ENCODE measurements at places on chromosomes 2 and 18.

DNA sequence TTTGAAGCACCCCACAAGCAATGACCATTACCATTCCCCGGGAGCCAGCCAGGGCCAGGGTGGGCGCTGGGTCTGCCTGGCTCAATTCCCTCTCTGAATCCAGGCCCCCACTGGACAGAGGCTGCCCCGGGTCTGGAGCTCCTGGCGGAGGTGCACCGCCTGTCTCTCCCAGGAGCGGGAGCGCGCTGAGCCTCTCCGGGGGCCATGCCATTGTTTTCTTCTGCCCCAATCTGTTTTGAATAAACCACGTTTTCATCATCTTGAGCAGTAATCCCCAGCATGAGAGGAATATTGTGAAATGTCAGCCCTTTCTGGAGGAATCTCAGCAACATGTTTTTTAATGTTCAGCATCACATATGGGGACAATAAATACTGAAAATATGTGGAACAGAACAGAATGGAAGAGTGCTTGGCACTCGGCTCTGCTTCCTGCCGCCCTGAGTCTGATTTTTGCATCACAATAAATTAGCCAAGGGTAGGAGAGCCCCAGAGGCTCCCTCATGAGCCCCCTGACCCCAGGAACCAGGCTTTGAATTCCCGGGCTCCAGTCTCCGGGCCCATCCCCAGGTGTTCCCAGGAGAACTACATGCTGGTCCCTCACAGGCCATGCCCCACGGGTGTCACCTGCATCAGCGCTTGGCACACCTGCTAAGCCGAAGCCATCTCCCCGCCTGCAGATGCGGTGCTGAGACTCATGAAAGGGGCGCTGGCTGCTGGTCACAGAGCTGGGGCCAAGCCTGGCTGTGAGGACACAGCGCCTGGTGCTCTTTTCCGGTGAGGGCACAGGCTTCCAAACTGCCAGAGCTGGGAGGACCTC, 88.8 kb downstream of the INHBB start:
- DNase-seq = peak; percentile 65

DNA sequence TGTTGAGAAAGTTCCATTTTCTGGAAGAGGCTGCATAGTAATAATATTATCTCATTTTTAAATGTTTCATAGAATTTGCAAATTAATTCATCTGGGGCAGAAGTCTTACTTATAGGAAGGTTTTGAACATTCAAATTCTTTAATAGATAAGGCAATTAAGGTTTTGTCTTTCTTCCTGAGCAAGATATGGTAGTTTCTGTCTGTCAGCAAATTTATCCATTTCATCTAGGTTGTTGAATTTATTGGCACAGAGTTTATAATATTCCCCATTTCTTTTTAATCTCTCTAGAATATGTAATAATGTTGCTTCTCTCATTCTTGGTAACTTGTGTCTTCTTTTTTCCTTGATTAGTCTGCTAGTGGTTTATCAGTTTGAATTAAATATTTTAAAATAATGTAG, 90.2 kb upstream of the EPB41L5 start:
- no peak for DNase-seq

- no peak for DNase-seq
Observed at GRCh38 chr18:9354256-9354655, 19.7 kb downstream of the TWSG1 start.

GRCh38 chr2:96156926-96157648, 11.8 kb upstream of the DUSP2 start:
- DNase-seq = no peak

GRCh38 chr2:9983401-9984216, 32.1 kb downstream of the GRHL1 start:
- no peak for DNase-seq

GRCh38 chr2:168178520-168179324, 68.7 kb downstream of the STK39 start:
- DNase-seq = no peak

- peak; percentile 40 for DNase-seq
Observed at GRCh38 chr2:113131352-113132185, 4.2 kb downstream of the IL1RN start.

DNA sequence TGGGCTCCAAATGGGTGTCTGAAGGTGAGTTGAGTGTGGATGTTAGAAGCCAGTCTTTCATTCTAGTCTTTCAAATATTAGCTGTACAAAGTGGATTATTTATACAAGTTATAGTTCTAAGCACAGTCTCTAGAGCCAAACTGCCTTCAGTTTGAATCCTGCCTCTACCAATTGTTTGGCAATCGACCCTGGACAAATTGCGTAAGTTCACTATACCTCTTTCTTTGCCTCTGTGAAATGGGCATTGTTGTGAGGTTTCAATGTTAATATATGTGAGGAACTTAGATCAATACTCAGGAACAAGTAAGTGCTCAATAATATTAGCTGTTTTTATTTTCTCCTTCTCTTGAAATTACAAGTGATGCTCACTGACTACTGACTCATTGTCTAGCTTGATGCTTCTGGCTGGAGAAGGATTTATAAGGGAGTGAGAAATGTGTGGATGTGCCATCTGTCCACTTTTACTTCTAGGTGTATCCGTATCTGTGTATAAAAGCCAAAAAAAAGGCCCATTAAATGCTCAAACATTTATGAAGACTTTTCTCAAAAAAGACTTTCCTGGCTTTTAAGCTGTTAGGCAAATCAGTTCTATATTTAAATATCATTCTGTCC, 48.1 kb upstream of the RAPH1 start:
- DNase-seq = no peak

DNA sequence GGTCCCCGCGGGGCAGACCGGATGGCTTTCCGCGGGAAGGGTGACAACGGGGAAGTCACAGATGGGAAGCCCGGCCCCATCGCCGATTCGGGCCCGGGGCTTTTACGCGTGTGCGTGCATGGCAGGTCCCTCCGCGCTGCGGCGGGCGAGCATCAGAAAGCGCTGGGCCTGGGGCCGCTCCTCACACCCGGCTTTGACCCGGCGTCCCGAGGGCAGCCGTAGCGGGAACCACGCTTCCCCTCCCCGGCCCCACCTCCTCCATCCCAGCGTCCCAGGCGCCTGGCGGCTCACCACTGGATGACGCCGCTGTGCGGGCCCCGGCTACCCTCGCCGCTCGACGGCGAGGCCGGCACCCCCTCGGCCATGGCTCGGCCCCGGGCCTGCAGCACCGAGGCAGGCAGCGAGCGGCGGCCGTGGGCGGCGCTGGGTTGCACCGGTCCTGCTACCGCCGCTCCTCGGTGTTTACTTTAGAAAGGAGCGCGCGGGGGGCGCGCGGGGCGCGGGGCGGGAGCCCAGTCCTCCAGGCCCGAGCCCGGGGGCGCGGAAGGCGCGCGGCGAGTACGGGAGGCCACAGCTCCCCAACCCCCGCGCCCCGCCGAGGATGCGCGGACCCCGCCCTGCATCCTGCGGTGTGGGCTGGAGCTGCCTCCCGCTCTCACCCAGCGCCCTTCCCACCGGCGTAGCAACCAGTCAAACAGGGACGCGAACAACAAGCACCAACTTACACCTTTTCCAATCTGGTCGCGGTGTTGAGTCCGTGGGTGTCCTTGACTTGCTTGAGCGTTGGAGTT, 806 bp downstream of the RFX8 start:
- DNase-seq = no peak

GRCh38 chr2:10410001-10410822, 37.9 kb downstream of the ODC1 start:
- DNase-seq = no peak

DNA sequence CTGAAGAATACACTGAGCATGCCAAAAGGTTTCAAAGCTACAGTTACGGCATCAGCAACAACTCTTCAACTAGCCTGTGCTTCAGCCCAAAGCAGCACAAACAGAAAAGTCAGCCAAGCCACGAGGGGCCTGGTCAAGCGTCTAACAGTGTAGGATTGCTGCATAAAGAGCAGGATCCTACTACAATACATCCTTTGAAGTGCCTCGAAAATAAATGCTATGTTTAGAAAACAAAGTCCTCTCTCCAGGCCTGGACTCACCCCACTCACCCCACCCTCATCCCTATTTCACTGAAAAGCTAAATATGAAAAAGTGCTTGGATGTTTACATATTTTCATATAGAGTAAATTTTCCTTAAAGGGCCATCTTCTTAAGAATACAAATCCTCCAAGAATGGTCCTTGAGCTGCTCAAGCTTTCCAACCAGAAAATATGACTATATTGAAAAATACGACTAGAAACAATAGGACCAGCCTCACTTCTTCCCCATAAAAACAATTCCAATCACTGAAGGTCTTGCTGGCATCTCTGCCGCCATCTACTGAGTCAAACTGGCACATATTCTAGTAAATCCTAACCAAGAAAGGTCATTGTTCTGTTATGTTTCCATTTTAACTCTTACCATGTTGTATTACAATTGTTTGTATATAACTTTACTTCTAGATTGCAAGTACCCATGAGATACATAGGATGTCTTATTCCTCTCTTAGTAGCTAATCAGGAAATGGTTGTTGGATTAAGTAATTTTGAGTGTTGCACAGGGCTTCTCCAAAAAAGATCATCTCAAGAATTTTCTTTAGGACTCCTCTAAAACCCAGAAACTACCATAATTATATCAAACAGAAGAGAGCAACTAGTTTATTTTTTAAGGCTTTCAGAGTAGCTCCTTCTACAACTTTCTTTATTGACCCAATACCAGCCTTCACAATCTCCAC, 63.6 kb downstream of the CLHC1 start:
- no peak for DNase-seq

GRCh38 chr18:76604935-76605240, 109.8 kb upstream of the ZNF516 start:
- no peak for DNase-seq

DNA sequence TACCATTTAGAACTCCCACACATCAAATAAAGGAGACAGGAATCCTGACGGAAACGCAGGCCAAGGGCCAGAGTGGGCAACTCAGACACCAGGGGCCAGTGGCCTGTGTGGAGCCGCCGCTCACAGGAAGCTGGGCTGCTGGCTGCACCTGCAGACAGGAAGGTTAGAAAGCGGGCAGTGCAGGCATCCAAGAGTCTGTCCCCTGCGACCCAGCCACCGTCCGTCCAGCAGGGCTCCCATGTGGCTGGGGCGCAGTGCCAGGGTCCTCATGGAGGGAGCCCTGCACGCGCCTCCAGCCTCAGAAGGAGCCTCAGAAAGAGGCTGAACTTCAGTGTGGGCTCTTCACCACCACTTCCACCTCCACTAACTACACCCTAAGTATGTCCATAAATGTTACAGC, 2.5 kb upstream of the ANO7 start:
- no peak for DNase-seq

DNA sequence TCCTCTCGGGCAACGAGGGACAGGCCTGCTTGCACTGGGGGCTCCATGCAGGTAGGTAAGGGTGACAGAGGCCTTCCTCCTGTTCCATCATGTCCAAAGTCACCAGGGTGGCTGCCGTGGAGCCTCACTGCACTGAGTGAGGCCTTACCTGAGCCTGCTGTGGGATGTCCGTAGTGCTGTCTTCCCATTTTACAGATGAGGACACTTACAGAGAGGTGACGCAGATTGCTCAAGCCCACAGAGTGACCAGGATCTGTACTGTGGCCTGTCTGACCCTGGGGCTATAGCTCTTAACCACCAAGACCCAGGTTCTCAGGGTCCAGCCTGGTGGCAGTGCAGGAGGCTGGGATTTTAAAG, 5.4 kb downstream of the ATOH8 start:
- DNase-seq = no peak

DNA sequence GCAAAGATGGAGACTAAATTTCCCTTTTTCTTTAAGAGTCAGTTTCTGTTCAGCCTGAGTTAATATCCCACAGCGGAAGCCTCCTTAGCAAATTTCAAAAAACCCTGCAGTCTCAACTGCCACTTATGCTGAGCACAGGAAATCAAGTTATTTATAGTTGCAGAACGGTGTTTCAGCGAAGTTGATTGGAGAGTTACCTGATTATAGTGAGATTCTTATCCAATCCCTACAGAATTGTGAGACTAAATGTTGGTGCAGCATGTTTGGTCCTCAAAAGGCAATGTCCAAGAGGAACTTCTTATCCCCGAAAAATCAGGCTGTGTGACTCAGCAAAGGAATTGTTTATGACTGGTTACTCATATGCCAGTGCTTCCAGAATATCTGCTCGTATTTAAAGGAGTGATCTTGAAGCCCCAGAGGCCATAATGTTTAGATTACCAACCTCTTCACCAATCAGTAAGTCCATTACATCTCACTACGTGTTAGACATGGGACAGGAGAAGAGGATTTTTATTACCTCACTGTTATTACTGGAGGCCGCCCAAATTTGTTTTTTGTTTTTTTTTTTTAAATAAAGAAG, 67.9 kb downstream of the LRRFIP1 start:
- DNase-seq = peak; percentile 40

DNA sequence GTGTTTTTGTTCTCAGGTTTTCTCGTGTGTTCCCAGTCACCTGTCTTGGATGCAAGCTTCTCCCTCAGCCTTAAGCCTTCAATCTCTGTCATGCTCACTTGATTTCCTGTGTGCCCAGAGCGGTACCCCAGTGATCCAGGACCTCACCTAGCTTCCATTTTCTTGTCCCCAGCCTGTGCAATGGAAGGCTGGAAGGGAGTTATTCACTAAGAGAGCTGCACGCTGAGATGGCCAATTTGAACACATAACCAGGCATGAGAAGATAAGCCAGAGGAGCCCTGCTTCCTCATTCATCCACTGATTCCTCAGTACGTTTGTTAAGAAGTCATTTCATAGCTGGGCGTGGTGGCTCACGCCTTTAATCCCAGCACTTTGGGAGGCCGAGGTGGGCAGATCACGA, 130.8 kb upstream of the SERPINE2 start:
- DNase-seq = no peak

DNA sequence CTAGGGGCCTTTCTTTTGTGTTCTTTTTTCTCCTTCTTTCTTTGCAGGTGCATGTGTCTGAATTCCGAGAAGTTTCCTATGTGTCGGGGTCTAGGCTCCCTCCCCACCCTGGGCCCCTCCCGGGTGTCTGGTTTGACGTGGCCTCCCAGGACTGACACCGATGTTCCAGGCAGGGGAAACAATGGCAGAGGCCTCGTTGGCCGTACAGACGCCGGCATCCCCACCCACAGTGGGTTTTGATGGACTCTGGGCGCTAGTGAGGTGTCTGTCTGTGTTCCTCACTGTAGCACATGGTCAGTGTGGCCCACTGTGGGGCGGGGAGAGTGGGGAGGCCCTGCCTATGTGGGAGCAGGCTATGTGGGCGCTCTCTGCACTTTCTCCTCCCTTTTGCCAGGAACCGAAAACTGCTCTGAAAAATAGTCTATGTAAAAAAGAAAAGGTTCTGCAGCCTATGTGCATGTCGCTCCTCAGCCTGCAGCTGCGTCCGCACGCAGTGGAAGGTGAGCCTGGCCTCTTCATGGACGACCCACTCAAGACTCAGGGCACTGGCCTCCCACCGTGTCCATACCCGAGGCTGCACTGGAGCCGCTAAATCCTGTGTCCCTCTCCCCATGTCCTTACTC, 90.9 kb upstream of the ASB18 start:
- DNase-seq = no peak

GRCh38 chr18:55100817-55101457, 141.7 kb upstream of the CCDC68 start:
- DNase-seq = no peak

- peak; percentile 50 for DNase-seq
Observed at GRCh38 chr18:49015886-49016647, 65.3 kb upstream of the SMAD7 start.

- no peak for DNase-seq
Observed at GRCh38 chr2:129611471-129611870, 368.0 kb upstream of the RAB6C start.

Measured in coronary artery (tissue), 2 donors.